ENCODE measurements at places on chromosomes 6 and 20. TPM values are rescaled to one million over a fixed set of nuclear protein-coding genes. Genes with fewer than 3 reads are reported as not detected.

Gene SRSF6
- 149 TPM for total RNA-seq

Gene PEX6
- total RNA-seq, result 27.1 TPM

GRCh38 chr6:130020073-130020906, 1.9 kb downstream of the L3MBTL3 start:
- DNase-seq, result no peak

- DNase-seq, result no peak
These were observed 164.3 kb upstream of the TFAP2D start for GRCh38 chr6:50549026-50549425.

- DNase-seq, result no peak
These were observed 1.2 kb downstream of the ENTPD6 start for GRCh38 chr20:25196786-25197120.

- DNase-seq, result no peak
These were observed 906 bp downstream of the ANKRD60 start for GRCh38 chr20:58227391-58228102.

DNA sequence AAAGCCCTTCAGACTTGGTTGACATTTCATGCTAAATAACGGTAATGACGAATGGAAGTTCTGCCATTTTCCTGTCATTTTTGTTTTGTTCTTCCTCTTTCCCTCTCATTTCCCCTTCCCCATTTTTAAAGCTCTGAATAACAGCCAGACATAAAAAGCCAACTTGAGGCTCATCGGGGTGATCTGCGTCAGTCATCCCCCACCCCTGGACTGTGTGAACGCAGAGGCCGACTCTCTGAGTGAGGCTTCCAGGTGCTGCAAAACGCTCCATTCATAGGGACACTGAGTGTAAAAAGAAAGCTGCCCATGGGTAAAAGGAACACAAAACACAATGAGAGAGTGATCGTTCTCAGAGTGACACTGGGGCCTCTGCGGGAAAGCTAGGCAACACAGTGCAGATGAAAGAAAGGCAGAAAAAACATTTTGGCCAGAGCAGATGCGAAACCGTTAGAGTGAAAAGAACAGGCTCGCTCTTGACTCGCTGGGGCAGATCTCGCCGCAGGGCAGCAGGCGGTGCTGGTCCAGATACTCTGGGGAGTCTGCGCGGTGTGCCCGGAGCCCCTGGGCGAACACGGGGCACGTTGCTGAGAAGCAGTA, 684.8 kb downstream of the QKI start:
- peak; percentile 14 for DNase-seq

- no peak for DNase-seq
These were observed 338.7 kb downstream of the PREX1 start for GRCh38 chr20:48489046-48489463.

GRCh38 chr6:166511316-166511715, 75.2 kb downstream of the RAMACL start:
- no peak for DNase-seq

Gene SYCP2L
- 6.4 TPM for total RNA-seq

- no peak for DNase-seq
These were observed 198.6 kb downstream of the DTNBP1 start for GRCh38 chr6:15464211-15464725.

Gene TP53RK
- 16.7 TPM for total RNA-seq

- DNase-seq, result no peak
These were observed 48.5 kb upstream of the NOP56 start for GRCh38 chr20:2603816-2604505.

DNA sequence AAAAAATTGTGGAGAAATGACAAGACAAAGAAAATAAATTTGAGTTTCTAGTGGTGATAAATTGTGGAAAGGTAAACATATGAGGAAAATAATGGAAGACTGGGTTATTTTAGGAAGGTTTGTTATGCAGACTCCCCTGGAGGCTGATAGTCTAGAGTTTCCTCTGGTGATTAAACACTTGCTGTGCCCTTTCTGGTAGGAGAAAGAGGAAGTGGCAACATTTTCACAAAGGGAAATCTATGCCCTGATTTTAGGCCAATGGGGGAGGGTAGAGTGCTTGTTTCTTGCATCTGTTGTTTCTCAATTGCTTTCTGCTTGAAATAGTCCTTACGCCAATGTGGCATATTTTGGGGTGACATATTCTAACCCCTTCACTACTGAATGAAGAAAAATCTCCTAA, 129.1 kb upstream of the DOK5 start:
- DNase-seq, result no peak

GRCh38 chr6:136809091-136809860, 13.1 kb upstream of the PEX7 start:
- DNase-seq, result no peak

- peak; percentile 86 for DNase-seq
These were observed 13.0 kb upstream of the RBM24 start for GRCh38 chr6:17268114-17268513.

Gene C6orf52
- total RNA-seq, result 2.9 TPM

Gene SLCO4A1
- total RNA-seq, result 0.43 TPM

DNA sequence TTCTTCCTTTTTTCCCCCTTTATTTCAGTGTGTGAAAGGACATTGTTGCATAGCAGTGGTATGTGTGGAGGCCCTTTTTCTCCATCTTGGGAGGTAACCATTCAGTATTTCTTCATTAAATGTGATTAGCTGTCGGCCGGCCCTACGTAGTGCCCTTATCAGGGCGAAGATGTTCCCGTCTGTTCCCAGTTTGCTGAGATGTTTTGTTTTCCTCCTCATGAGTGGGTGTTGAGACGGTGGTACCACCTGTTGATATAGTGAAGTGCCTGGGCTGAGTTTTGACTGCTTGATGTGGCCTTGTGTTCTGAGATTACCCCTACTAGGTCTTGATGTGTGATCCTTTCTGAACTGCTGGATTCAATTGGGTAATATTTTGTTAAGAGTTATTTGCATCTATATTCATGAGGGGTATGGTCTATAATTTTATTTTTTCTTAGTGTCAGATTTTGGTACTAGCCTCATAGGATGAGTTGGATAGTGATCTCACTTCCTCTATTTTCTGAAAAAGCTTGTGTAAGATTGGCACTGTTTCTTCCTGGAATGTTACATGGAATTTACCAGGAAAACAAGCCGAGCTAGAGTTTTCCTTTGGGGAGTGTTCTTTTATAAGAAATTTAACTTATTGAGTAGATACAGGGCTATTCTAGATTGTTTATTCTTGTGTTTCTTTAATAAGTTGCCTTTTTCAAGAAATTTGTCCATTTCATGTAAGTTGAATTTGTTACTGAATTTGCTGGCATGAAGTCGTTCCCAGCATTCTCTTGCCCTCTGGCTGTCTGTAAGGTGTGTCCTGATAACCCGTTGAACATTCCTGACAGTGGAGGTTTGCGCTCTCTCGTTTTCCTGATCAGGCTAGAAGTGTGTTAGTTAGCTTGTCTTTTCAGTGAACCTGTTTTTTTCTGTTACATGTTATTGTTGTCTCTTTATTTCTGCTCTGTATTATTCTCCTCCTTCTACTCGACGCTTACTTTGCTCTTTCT, 4.3 kb downstream of the MTG2 start:
- DNase-seq, result peak; percentile 27

Gene SRF
- total RNA-seq, result 53.5 TPM

Gene SALL4
- total RNA-seq, result 15.0 TPM

Gene MYL9
- 1,247 TPM for total RNA-seq

GRCh38 chr20:8155812-8156211, 23.7 kb downstream of the PLCB1 start:
- DNase-seq, result no peak

DNA sequence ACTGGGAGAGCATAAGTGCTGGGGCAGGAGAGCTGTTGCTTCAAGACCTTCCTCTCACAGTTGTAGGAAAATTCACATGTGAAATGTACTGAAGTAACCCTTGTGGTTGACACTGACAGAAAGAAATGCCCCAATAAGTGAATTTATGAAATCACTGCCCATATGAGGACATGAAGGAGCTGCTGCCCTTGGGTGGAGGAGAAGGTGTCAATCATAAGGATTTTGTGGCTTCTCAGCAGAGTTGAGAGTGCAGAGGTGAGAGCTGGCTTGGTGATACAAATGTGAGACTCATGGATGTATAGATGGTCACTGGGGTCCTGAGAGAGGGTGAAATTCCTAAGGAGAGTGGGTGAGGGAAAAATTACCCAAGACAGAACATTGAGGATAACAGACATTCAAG, 33.9 kb upstream of the CMTR1 start:
- DNase-seq, result no peak

- peak; percentile 31 for DNase-seq
These were observed 19.1 kb upstream of the CHMP4B start for GRCh38 chr20:33791959-33792597.

DNA sequence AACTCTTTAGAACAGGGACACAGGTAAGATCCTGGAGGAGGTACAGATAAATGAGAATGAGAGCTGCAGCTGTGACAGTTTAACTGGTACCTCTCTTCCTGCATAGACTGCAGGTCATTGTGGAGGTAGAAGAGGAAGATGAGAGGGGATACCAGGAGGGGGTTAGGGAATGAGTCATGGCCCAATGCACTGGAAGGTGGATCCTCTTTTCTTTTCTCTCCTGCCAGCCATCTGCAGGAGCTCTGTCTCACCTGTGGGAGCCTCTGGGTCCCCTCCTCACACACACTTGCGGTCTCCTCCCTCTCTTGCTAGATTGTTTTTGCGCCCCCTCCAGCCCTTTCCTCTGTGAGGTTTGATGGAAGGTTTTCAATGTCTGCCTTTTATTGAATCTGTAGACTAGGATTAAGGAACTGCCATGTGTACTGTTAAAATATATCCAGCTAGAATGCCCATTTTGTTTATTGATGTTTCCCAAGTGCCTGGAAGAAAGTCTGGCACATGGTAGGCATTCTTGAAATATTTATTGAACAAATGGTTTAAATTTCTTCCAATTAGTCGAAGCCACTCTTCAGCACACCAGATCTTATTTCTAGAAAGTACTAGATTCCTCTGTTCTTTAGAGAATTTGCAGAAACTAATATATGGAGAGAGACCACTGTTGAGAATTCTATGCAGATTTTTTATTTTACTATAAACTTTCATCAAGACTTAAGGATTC, 13.0 kb downstream of the C6orf163 start:
- DNase-seq, result no peak

- DNase-seq, result no peak
These were observed 490 bp upstream of the ID1 start for GRCh38 chr20:31604567-31605030.

GRCh38 chr20:6381887-6382286, 259.1 kb upstream of the FERMT1 start:
- peak; percentile 11 for DNase-seq

Gene SLC2A10
- total RNA-seq, result 12.7 TPM

DNA sequence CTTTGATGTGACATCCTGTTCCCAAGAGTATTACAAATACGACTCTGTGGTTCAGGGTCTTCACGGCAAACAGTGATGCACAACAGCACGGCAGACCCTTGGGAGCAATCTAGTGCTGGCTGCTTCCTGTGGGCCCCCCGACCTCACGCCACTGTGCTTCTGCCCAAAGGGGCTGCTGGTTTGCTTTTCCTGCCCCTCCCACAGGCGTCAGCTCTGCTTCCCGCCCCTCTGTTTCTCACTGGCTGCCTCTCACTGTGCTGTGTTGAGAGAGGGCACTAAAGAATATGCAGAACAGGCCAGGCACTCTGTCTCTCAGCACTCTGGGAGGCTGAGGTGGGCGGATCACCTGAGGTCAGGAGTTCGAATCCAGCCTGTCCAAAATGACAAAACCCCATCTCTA, 554.5 kb upstream of the AGPAT4 start:
- no peak for DNase-seq

DNA sequence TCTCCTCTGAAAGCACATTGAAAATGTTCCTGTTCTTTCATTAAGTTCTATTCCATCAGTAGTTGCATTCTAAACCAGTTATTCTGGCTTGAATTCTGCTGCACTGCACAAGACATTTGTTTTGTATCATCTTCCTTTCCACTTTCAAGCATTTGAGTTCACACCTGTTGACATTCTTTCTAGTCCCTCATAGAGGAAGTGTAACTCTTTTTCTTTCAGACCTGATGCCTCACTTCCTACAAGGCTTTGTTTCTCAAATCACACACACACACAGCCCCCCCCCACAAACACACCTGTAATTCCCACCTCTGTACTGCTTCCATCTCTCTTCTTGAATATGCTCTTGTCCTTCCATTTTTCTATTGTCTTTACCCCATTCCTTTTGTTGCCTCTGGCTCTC, 50.9 kb downstream of the CCN2 start:
- no peak for DNase-seq

- peak; percentile 76 for DNase-seq
These were observed 2.3 kb downstream of the SERPINB1 start for GRCh38 chr6:2839195-2839981.

DNA sequence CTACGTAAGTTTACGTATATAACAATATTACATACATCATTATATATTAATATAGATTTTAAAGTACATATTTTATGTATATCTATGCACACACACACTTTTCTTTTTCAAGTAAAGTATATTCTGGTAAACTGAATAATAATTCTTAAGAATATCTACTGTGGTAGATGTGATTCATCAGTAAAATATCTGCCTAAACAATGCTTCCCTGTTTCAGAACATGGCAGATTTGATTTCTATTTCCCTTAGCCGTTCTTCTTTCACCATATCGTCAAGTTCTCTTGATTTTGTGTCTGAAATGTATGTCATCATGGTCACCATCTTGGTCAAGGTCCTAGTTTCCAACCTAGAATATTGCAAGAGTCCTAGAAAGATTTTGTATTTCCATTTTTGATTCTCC, 195.6 kb downstream of the HDGFL1 start:
- peak; percentile 70 for DNase-seq

DNA sequence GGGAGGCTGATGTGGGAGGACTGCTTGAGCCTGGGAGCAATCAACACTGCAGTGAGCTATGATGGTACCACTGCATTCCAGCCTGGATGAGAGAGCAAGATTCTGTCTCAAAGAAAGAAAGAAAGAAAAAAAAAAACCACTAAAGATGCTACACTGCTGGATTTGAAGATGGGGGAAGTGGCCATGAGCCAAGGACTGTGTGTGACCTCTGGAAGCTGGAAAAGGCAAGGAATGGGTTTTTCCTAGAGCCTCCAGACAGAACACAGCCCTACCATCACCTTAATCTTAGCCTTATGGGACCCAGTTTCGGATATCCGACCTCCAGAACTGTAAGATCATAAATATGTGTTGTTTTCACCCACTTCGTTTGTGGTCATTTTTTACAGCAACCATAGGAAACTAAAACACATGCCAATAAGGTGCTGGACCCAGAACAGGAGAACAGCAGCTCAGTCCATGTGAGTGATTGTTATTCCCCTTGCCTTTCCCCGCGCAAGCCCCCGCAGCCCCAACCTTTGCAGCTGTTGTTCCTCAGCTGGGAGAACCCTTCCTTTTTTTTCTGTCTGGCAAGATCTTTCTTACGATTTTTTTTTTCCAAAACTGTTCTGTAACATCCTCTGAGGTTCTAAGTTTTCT, 11.1 kb upstream of the VAPB start:
- DNase-seq, result no peak

DNA sequence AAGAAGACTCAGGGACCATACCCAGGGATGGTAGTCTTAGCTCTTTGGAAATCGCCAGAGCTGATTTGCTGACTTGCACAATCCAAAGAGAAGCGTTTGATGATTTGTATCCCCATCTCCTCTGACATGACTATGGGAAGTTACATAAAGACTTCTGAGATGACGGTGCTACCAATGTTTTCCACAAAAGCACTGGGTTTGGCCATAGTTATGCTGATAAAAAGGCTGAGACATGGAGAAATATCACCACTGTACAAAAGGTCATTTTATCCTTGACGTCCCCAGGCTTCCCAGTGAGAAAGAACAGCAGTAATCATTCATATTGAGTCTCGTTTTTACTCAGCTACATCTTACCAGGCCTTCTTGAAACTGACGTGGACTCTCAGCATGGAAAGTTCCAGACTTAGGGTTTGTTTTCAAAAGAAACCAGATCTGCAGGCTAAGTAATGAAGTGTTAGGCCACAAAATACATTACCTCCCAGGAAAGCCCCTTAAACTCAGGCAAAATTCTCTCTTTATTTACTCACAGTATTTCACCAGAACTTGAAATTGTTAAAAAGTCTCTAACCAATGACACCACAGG, 370.3 kb upstream of the JARID2 start:
- DNase-seq, result no peak
